ENCODE measurements at places on chromosomes 16 and 17.

- no peak for DNase-seq
Observed at GRCh38 chr17:69086641-69087040, 25.9 kb upstream of the ABCA9 start.

GRCh38 chr17:34635876-34636275 lies 56.5 kb downstream of the TMEM132E start:
- no peak for DNase-seq

DNA sequence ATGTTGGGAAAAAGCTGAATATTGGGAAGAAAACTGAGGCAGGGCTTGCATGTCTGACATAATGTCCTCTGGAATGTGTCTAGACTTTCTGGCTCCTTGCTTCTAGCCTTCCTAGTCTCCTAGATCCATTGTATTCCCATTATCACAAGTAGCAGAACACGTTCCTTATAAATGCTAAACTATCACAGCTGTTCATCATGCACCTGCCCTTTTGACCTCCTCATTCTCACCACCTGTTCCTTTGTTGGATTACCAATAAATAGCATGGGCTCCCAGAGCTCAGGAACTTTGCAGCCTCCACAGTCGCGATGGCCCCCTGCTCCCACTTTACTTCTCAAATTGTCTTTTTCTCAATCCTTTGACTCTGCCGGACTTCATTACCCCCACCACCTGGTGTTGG lies 49.7 kb downstream of the ACSM1 start:
- no peak for DNase-seq

- DNase-seq = no peak
Observed at GRCh38 chr17:10067446-10068143, 130.8 kb downstream of the GAS7 start.

- DNase-seq = no peak
Observed at GRCh38 chr16:66203476-66203875, 163.0 kb upstream of the CDH5 start.

DNA sequence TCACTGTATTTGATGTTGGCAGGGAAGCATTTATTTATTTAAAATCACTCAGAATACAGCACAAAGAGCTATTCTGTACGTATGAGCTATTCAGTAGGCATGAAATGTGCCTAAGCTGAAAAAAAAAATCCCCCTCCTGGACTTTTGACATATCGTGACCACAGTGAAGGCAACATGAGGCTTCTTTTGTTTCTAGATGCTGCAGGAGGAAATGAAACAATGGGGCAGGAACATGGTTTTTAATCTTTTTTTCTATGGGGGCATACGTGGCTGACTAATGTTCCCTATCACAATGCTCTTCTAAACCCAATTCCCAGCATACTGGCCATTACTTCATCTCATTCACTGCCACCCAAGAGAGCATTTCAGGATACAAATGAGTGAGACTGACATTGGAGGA lies 191.0 kb upstream of the PMFBP1 start:
- DNase-seq = no peak

Data from iPS-NIHi11 (cell line).